ENCODE measurements at places on chromosomes 12 and 14. TPM values are rescaled to one million over a fixed set of nuclear protein-coding genes. Genes with fewer than 3 reads are reported as not detected.
A peak's percentile ranks its signal among the peaks of the same experiment; 100 is the strongest.

Gene SRGAP1
- 26.8 TPM for total RNA-seq

DNA sequence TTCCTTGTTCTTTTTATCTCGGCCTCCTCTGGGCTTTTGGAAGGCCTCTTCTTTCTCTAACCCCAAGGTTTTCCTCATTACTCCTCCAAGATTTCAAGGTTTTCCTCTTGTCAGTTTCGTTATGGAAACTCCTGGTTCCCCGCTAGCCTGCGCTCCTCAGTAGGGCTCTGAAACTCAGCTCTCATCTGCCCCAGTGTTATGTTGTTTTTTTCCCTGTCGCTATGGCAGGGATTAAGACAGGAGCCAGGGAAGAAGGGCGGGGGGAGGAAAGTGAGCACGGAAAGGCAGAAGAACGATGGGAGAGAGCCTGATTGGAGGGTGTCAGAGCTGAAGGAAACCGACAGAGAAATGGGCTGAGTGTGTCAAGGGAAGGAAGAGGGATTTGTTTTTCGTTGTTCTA lies 26.5 kb upstream of the JDP2 start:
- DNase-seq = no peak

Gene MYBPC1
- not detected for total RNA-seq

DNA sequence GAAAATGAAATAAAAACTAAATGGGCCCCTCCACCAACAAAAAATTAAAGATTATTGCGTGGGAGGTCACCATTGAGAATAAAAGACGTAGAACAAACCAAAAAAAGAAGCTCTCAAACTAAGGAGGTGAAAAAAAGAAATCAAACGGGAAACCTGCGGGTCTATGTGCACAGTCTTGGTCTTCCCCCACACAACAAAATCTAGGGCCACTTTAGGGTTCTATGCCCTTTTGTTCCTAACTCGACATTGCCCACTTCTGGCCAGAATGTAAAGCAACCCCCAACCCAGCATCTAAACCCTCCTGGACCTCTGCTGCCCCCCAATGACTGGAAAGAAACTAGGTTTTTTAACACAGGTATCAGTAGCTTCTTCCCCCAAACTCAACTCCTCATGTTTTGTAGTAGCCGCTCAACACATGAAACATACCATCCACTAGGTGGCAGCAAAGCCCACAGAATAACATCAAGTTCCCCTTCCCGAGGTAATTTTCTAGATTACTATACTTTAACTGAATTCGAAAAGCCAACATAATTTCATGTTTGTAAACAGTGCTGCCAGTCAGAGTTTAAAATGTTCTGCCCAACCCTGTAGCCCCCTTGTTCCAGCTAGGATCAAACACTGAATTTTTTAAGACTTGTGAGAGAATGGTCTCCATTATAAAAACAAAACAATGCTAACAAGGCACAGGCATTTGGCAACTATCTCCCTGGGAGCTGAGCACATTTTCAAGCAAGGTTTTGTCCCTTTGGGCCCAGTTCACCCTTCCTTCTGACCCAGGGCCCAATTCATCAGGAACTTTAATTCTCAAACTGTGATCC lies 18.7 kb downstream of the DAD1 start:
- peak; percentile 59 for DNase-seq

DNA sequence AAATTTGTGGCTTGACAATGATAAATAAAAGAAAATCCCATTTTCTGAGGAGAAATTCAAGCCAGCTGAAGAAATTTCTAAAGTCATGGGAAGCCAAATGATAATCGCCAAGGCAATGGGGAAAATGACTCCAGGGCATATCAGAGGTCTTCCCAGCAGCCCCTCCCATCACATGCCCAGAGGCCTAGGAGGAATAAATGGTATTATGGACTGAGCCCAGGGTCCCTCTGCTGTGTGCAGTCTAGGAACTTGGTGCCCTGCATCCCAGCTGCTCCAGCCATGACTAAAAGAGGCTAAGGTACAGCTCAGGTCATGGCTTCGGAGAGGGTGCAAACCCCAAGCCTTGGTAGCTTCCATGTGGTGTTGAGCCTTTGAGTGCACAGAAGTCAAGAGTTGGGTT lies 4.4 kb downstream of the CLEC12A start:
- DNase-seq = no peak

Measured in Panc1 (cell line).